NB4 (cell line): ENCODE measurements at places on chromosomes 1 and 21.

GRCh38 chr1:167821969-167822685 lies 91.8 kb downstream of the ADCY10 start:
- DNase-seq: no peak

- no peak for DNase-seq
Observed at GRCh38 chr21:28725396-28725795, 267.3 kb downstream of the LTN1 start.

- no peak for DNase-seq
Observed at GRCh38 chr1:55304229-55304740, 89.1 kb upstream of the USP24 start.

DNA sequence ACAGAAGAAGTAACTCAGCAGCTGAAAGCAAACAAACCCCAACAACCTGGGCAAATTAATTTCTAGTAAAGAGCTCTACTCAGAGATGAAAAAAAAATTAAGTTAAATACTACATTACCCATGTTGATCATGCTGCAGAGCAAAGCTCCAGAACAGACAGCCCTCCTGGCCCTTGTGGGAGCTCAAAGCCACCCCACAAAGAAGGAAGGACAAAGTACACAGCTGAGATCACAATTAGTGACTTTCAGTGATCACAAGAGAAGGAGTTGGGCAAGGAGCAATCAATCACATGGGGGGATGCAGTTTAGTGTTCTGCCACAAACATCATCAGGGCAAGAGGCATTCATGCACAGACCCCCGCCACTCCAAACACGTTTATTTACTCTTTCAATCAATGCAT lies 114.2 kb downstream of the DAB1 start:
- no peak for DNase-seq

- DNase-seq: no peak
Observed at GRCh38 chr1:225844236-225845061, 34.5 kb downstream of the EPHX1 start.

DNA sequence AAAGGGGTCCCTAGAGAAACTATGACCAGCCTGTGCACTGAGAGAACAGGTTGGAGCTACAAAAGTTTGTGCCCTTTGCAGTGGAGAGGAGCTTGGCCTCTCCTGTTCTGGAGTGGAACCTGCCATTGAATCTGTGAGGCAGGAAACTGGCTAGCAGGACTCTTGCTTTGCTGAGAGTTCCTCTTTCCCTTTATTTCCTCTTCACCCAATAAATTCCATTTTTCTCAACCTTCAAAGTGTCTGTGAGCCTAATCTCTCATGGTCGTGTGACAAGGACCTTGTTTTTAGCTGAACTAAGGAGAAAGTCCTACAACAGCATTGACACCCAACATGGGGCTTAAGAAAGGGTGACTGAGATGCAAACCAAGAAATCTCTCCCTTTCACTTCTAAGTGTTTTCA lies 42.7 kb upstream of the FASLG start:
- peak; percentile 21 for DNase-seq

GRCh38 chr1:225652729-225653462 lies at the start of gene ENAH:
Gene ENAH (minus strand): TSS chr1:225653123. CDS start chr1:225652690, 433 bp downstream.
- DNase-seq: peak; percentile 80

- no peak for DNase-seq
Observed at GRCh38 chr1:71737768-71738167, 544.6 kb downstream of the NEGR1 start.

DNA sequence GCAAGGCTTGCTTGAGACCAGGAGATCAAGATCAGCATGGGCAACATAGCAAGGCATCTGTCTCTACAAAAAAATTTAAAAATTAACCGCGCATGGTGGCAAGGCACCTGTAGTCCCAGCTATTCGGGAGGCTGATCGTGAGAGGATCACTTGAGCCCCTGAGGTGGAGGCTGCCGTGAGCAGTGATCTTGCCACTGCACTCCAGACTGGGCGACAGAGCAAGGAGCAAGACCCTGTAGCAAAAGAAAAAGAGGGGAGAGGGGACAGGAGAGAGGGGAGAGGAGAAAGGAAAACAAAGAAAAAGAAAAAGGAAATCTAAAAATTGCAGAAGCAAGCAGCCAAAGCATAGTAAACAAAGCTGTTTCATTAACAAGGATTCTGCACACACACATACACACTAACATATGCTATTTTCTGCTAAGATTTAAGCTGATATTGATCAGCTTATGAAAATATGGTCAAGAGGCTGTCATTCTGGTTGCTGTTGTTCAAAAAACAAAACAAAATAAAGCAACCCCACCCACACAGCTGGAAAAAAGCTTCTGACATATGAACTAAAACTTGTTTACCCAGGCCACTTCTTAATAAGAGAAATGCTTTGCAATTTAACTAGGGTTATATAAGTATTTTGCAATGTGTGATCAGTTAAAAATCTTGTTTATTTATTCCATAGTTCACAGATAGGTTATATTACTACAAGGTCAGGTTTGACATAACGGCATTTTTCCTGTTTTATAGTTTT lies 1.8 kb downstream of the ARNT start:
- DNase-seq: no peak
